ENCODE measurements at places on chromosomes 2 and 18. TPM values are rescaled to one million over a fixed set of nuclear protein-coding genes. Genes with fewer than 3 reads are reported as not detected.
A peak's percentile ranks its signal among the peaks of the same experiment; 100 is the strongest.

Gene ELOA2
- not detected for total RNA-seq

Gene PRKAG3
- 2.9 TPM for total RNA-seq

Gene COL3A1
- total RNA-seq: 7,584 TPM

Gene MROH2A
- total RNA-seq: not detected

Gene FMNL2
- 50.2 TPM for total RNA-seq

Gene CHN1
- 33.9 TPM for total RNA-seq

Gene CRYGD
- not detected for total RNA-seq

GRCh38 chr2:177724398-177725287 is 332.1 kb downstream of the AGPS start:
- peak overlapping the region; percentile 96 for H3K27ac ChIP-seq
- H3K27me3 ChIP-seq: no peaks in the 10 kb centered on the region
- H3K4me1 ChIP-seq: peaks cover 78% of the 10 kb centered on the region
- peak overlapping the region; percentile 36 for H3K4me3 ChIP-seq

GRCh38 chr2:147989809-147990403 is 30.6 kb downstream of the ORC4 start:
- H3K27me3 ChIP-seq: no peaks in the 10 kb centered on the region
- no peaks in the 10 kb centered on the region for H3K4me1 ChIP-seq
- no peak for DNase-seq
- H3K4me3 ChIP-seq: no peak overlapping the region

- no peaks in the 10 kb centered on the region for H3K36me3 ChIP-seq
- peak; percentile 59 for DNase-seq
- H3K27me3 ChIP-seq: no peaks in the 10 kb centered on the region
Measured at GRCh38 chr2:39227628-39228412, 15.9 kb downstream of the CDKL4 start.

GRCh38 chr2:120206022-120206581 is 17.1 kb downstream of the TMEM185B start:
- no peak for DNase-seq
- no peaks in the 10 kb centered on the region for H3K36me3 ChIP-seq
- H3K4me3 ChIP-seq: no peak overlapping the region
- no peak overlapping the region for H3K27ac ChIP-seq

- DNase-seq: no peak
- H3K27me3 ChIP-seq: peaks cover 12% of the 10 kb centered on the region
- H3K4me1 ChIP-seq: peaks cover 7% of the 10 kb centered on the region
- no peaks in the 10 kb centered on the region for H3K36me3 ChIP-seq
- H3K27ac ChIP-seq: no peak overlapping the region
Measured at GRCh38 chr18:26723981-26724380, 141.5 kb downstream of the AQP4 start.

GRCh38 chr18:48335829-48336228 is 73.4 kb downstream of the ZBTB7C start:
- H3K4me3 ChIP-seq: no peak overlapping the region
- no peaks in the 10 kb centered on the region for H3K36me3 ChIP-seq
- peaks cover 2% of the 10 kb centered on the region for H3K27me3 ChIP-seq
- no peak overlapping the region for H3K27ac ChIP-seq

DNA sequence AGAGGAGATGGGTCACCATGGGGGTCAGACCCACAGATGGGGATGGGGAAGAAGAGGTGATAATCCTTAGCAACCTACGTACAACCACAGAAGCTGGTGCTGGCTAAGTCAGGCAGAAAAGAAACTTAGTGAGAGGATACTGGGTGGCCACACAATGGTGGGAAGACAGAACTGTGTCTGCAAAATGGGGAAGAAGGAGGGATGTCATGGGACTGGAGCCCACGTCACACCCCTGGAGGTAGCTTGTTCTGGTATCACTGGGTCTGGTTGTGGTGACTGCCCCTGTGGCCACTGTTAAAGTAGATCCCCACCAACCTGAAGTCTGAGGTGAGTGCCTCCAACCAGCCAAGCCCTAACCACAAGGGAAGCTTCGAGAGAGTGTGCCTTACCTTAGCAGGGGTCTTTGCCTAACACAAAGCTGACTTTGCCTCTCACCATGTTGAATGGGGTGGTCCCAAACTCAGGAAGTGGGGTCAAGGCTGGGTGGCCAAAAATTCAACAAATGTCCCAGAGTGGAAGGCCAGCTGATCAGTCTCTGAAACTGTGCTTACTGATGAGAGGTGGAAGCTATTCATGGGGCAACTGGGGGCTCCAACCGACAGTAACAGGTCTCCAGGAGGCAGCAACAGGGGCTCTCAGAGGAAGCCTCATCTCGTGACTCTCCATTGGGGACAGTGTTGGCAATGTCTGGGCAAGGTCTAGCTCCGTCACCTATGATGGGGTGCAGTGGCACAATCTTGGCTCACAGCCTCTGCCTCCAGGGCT is 64.8 kb upstream of the SLC1A4 start:
- no peak overlapping the region for H3K4me3 ChIP-seq
- peaks cover 3% of the 10 kb centered on the region for H3K27me3 ChIP-seq
- H3K4me1 ChIP-seq: no peaks in the 10 kb centered on the region
- no peaks in the 10 kb centered on the region for H3K36me3 ChIP-seq

DNA sequence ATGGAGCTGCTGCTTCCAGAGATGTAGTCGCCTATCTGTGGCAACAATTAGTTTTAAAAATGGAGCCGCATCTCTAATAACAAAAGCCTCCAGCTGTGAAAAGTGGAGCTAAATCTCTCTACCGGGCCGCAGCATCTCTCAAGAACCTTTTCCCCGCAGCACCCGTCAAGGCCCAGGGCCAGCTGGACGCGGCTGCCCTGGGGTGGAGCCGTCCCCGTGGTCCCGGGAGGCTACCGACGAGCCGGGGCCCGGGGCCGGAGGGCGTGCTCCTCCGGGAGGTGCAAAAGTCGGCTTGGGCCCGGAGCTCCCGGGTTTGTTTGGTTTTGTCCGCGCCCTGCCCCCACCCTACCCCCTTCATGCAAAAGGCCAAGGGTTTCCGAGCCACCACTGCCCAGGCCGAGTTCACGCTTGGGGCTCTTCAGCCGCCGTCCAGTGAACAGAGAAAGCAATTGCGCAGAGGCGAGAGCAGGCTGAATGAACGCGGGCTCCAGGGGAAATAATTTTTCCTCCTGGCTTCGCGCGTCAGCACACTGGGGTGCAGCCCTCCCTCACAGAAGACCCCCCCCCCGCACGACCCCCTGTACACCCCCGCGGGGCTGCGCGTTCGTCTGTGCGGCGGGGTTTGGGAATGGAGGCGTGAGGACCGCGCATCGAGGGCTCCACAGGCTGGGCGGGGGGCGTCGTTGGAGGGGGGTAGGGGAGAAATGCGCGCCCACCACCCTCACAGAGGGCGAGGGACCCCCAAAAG is 557 bp upstream of the GREB1L start:
- peak overlapping the region; percentile 82 for H3K4me3 ChIP-seq
- peaks cover 29% of the 10 kb centered on the region for H3K4me1 ChIP-seq
- DNase-seq: peak; percentile 49
- peak overlapping the region; percentile 82 for H3K27ac ChIP-seq
- H3K27me3 ChIP-seq: peaks cover 10% of the 10 kb centered on the region
- no peaks in the 10 kb centered on the region for H3K36me3 ChIP-seq

DNA sequence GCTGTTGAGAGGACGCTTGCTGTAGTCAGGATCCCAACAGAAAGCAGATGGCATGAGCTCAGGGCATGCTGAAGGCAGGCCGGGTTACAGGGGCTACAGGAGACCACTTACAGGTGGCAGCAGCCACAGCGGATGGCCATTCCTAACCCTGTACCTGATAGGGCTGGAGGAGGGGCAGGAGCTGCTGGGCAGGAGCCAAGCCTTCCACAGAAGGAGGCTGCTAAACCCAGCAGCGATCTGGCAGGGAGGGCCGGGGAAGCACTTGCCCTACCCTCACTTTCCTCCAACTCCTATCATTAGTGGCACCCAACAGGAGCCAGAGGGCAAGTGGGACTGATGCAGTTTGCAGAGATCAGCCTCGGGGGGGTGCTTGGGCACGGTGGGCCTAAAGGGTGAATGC is 2.0 kb downstream of the ASB18 start:
- H3K27me3 ChIP-seq: peaks cover 43% of the 10 kb centered on the region
- no peak overlapping the region for H3K4me3 ChIP-seq
- no peak overlapping the region for H3K27ac ChIP-seq
- DNase-seq: no peak
- H3K36me3 ChIP-seq: no peaks in the 10 kb centered on the region

- DNase-seq: no peak
- peaks cover 21% of the 10 kb centered on the region for H3K4me1 ChIP-seq
- H3K27ac ChIP-seq: no peak overlapping the region
- peaks cover 4% of the 10 kb centered on the region for H3K27me3 ChIP-seq
- H3K36me3 ChIP-seq: peaks cover 1% of the 10 kb centered on the region
Measured at GRCh38 chr18:77081390-77081778, 51.2 kb downstream of the MBP start.

GRCh38 chr2:189802396-189802912 is 18.2 kb downstream of the PMS1 start:
- no peak for DNase-seq
- H3K27ac ChIP-seq: no peak overlapping the region
- no peaks in the 10 kb centered on the region for H3K27me3 ChIP-seq
- H3K36me3 ChIP-seq: peaks cover 8% of the 10 kb centered on the region

GRCh38 chr2:239423551-239423950 is 22.7 kb upstream of the HDAC4 start:
- H3K27ac ChIP-seq: no peak overlapping the region
- H3K36me3 ChIP-seq: no peaks in the 10 kb centered on the region
- H3K4me3 ChIP-seq: no peak overlapping the region
- no peak for DNase-seq
- H3K4me1 ChIP-seq: peaks cover 2% of the 10 kb centered on the region
- peaks cover 35% of the 10 kb centered on the region for H3K27me3 ChIP-seq

- no peak for DNase-seq
- peaks cover 29% of the 10 kb centered on the region for H3K4me1 ChIP-seq
- H3K36me3 ChIP-seq: no peaks in the 10 kb centered on the region
Measured at GRCh38 chr2:119491776-119492525, 32.3 kb downstream of the SCTR start.

- H3K4me1 ChIP-seq: no peaks in the 10 kb centered on the region
- H3K4me3 ChIP-seq: no peak overlapping the region
- H3K27me3 ChIP-seq: no peaks in the 10 kb centered on the region
- no peak overlapping the region for H3K27ac ChIP-seq
- H3K36me3 ChIP-seq: peaks cover 30% of the 10 kb centered on the region
Measured at GRCh38 chr2:12732651-12733050, 15.9 kb downstream of the TRIB2 start.

GRCh38 chr2:95077530-95077825 is 44.1 kb downstream of the MRPS5 start:
- H3K4me3 ChIP-seq: peak overlapping the region; percentile 68
- H3K4me1 ChIP-seq: peaks cover 3% of the 10 kb centered on the region
- H3K27me3 ChIP-seq: peaks cover 61% of the 10 kb centered on the region
- no peak for DNase-seq

- H3K4me3 ChIP-seq: no peak overlapping the region
- H3K4me1 ChIP-seq: no peaks in the 10 kb centered on the region
- peaks cover 12% of the 10 kb centered on the region for H3K27me3 ChIP-seq
- no peak overlapping the region for H3K27ac ChIP-seq
Measured at GRCh38 chr2:239920693-239921365, 104.3 kb downstream of the NDUFA10 start.

GRCh38 chr2:150472511-150472899 is 15.0 kb downstream of the RND3 start:
- no peak overlapping the region for H3K4me3 ChIP-seq
- no peak for DNase-seq
- H3K36me3 ChIP-seq: peaks cover 61% of the 10 kb centered on the region
